ENCODE measurements at places on chromosomes 16 and 17. TPM values are rescaled to one million over a fixed set of nuclear protein-coding genes. Genes with fewer than 3 reads are reported as not detected.
A peak's percentile ranks its signal among the peaks of the same experiment; 100 is the strongest.

Gene DNAAF1
- total RNA-seq = 0.20 TPM

- H3K4me1 ChIP-seq = peaks cover 6% of the 10 kb centered on the region
- H3K4me3 ChIP-seq = no peak overlapping the region
- no peaks in the 10 kb centered on the region for H3K27me3 ChIP-seq
- no peaks in the 10 kb centered on the region for H3K36me3 ChIP-seq
- no peak overlapping the region for H3K27ac ChIP-seq
These were observed 14.0 kb downstream of the ERN1 start for GRCh38 chr17:64115822-64116534.

DNA sequence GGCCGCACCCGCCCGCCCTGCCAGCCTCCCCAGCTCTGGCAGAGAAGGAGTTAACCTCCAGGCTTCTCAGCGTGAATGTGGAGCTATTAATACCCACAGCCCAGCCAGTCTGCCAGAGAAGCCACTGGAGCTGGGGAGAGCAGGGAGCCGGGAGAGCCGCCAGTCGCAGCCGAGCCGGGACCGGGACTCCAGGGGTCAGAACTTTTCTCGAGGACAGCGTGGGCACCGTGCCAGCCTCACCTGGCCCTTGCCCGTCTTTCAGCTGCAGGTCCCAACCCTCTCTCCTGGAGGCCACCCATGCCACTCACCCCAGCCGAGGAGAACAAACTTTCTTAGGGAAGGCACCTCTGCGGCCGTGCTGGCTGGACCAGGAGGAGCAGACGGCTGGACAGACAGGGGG, 33.8 kb upstream of the SBK1 start:
- peaks cover 13% of the 10 kb centered on the region for H3K27me3 ChIP-seq
- H3K4me1 ChIP-seq = peaks cover 6% of the 10 kb centered on the region
- DNase-seq = no peak
- no peak overlapping the region for H3K27ac ChIP-seq
- no peak overlapping the region for H3K4me3 ChIP-seq
- H3K36me3 ChIP-seq = no peaks in the 10 kb centered on the region

- no peak overlapping the region for H3K4me3 ChIP-seq
- no peak overlapping the region for H3K27ac ChIP-seq
- no peaks in the 10 kb centered on the region for H3K27me3 ChIP-seq
- DNase-seq = no peak
These were observed 5.1 kb downstream of the SNRNP25 start for GRCh38 chr16:58491-59439.

- peak overlapping the region; percentile 28 for H3K27ac ChIP-seq
- H3K4me1 ChIP-seq = peaks cover 6% of the 10 kb centered on the region
- H3K4me3 ChIP-seq = no peak overlapping the region
- H3K36me3 ChIP-seq = peaks cover 6% of the 10 kb centered on the region
- no peaks in the 10 kb centered on the region for H3K27me3 ChIP-seq
- DNase-seq = no peak
These were observed 80.2 kb downstream of the RPTOR start for GRCh38 chr17:80624864-80625263.

Gene SLC13A2
- total RNA-seq = not detected

DNA sequence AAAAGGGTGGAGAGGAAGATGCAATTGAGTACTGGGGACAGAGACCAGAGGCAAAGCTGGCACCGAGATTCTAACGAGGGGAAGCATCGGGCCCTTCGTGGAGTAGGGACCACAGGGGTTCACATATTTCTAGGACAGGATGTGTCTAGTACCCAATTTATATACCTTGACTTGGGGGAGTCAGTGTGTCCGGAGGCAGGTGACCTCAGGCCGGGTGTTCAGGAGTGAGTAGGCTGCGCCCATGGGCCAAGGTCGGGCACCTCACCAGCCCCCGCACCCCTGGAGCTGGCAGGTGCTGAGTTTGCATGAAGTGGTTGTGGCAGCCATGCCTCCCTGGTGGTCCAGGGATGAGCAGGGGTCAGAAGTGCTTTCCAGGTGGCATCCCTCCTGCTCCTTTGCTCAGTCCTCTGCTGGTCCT, 8.6 kb upstream of the NXPH3 start:
- peak overlapping the region; percentile 22 for H3K4me3 ChIP-seq
- H3K27me3 ChIP-seq = peaks cover 65% of the 10 kb centered on the region
- H3K4me1 ChIP-seq = peaks cover 20% of the 10 kb centered on the region
- no peak for DNase-seq
- no peak overlapping the region for H3K27ac ChIP-seq

GRCh38 chr16:84930298-84931106, 80.8 kb downstream of the ZDHHC7 start:
- DNase-seq = no peak
- H3K4me3 ChIP-seq = no peak overlapping the region
- H3K27me3 ChIP-seq = no peaks in the 10 kb centered on the region
- no peak overlapping the region for H3K27ac ChIP-seq
